Activated CD4-positive, alpha-beta T cell treated with anti-CD3 and anti-CD28 coated beads for 36 hours (primary cell): ENCODE measurements at places on chromosomes 13 and 19. TPM values are rescaled to one million over a fixed set of nuclear protein-coding genes. Genes with fewer than 3 reads are reported as not detected.

DNA sequence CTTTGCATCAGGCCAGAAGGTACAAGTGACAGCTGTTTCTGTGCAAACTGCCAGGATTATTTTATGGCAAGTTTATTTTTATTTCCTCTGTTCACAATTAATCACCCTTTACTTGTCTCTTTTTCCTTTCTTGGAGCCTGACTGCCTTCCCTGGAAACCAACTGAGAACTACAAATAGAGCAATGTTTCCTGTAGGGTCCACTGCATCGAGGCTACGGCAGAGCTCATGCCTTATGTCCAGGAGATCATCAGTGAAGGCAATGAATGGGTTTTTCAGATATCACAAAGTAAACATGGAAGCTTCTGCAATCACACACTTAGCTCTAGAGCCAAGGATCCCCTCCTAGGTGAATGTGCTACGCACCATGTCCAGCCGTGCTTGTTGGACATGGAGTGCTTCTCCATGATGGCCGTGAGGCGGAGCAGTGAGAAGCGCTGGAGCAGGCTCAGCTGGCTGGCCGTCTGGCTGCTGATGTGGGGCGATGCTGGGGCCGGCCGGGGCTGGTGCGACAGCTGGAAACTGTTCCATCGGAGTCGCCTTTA, 110.9 kb downstream of the KL start:
- H3K4me3 ChIP-seq = no peak overlapping the region
- peaks cover 2% of the 10 kb centered on the region for H3K27me3 ChIP-seq
- no peaks in the 10 kb centered on the region for H3K36me3 ChIP-seq
- H3K4me1 ChIP-seq = no peaks in the 10 kb centered on the region
- DNase-seq = no peak

DNA sequence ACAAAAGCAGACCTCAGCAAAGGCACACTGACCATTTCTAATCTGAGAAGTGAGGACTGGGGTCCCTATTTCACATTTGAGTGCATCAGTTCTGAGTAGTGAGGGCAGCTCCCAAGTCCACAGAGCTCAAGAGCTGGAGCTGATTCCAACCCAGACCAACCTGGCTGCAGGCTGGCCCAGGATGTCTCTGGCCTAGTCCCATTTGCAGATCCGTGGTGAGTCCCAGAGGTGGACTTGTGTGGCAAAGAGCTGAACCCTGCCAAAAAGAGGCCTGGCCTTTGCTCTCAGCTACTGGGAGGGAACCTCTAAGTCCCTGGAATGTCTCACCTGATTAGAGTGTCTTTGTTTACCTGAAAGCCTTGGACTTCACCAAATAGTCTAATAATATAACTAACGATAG, 14.6 kb downstream of the SIGLEC7 start:
- no peaks in the 10 kb centered on the region for H3K36me3 ChIP-seq
- H3K27me3 ChIP-seq = peaks cover 2% of the 10 kb centered on the region
- peaks cover 5% of the 10 kb centered on the region for H3K4me1 ChIP-seq
- no peak overlapping the region for H3K4me3 ChIP-seq
- DNase-seq = no peak

SLITRK6 gene
- total RNA-seq = not detected

GRCh38 chr19:10292206-10292788, 2.5 kb downstream of the ICAM5 start:
- no peaks in the 10 kb centered on the region for H3K36me3 ChIP-seq
- peaks cover 70% of the 10 kb centered on the region for H3K27me3 ChIP-seq
- H3K4me1 ChIP-seq = peaks cover 59% of the 10 kb centered on the region
- H3K27ac ChIP-seq = no peak overlapping the region

DNA sequence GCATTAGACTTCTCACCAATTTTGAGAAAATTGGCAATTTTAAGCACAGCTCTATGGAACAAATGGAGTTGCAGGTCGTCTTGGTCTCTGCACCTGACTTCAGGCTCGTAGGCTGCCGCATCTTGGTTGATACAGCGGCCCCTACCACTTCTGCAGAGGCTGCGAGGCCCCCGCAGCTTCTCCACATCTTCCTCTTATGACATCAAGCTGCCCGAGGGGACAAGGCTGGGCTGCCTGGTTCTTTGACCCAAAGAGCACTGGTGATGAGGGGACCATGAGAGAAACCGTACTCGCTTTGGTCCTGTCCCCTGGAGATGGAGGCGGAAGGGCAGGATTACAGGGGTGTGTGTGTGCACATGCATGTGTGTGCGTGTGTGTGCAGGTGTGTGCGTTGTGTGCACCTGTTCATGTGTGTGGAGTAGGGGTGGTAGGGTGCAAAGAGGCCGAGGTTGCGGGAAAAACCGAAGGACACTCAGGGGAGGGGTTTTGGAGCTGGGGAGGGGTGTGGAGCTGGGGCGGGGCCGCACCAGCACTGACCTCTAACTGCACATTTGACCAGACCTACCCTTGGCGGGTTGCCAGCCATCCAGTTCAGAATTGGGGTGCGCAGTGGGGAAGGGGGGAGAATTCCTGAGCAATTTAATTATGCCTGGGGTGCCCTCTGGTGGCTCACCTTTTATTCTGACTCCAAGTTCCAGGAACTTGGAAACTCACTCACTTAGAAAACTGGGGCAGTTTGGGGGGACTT, 65.1 kb upstream of the ARHGEF7 start:
- peaks cover 10% of the 10 kb centered on the region for H3K27me3 ChIP-seq
- H3K36me3 ChIP-seq = no peaks in the 10 kb centered on the region
- H3K4me3 ChIP-seq = no peak overlapping the region

GRCh38 chr13:48494874-48495273, 38.0 kb downstream of the RCBTB2 start:
- peaks cover 1% of the 10 kb centered on the region for H3K36me3 ChIP-seq
- H3K27ac ChIP-seq = no peak overlapping the region
- H3K4me1 ChIP-seq = peaks cover 16% of the 10 kb centered on the region
- H3K4me3 ChIP-seq = no peak overlapping the region
- no peak for DNase-seq
- H3K27me3 ChIP-seq = no peaks in the 10 kb centered on the region

DNA sequence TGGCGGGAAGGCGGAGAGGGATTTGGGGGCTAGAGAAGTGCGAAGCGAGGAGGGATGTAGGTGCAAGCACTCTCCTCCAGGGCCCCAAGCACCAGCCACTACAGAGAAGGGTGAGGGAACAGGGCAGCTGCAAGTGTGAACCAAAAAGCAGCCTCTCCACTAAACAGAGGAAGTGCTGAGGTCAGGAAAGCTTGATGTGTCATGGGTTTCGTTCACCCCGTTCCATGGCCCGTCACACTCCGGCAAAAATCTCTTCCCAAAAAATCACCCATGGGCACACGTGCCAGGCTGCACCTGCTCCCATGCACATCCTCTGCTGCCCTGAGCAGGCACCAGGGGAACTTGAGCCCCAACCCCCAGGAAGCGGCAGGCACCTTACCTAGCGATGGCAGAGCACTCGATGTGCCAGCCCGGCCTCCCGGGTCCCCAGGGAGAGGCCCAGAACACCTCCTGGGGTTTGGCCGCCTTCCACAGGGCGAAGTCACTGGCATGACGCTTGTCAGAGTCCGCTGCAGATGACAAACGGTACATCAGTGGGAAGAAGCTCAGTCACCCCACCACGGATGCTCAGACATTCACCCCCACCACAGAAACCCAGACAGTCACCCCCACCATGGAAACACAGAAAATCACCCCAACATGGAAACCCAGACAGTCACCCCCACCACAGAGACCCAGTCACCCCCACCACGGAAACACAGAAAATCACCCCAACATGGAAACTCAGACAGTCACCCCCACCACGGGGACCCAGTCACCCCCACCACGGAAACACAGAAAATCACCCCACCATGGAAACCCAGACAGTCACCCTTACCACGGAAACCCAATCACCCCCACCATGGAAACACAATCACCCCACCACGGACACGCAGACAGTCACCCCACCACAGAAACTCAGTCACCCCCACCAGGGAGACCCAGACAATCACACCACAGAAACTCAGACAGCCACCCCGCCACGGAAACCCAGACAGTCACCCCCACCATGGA, 29.0 kb downstream of the CARS2 start:
- peak overlapping the region; percentile 72 for H3K27ac ChIP-seq
- peaks cover 69% of the 10 kb centered on the region for H3K36me3 ChIP-seq
- no peaks in the 10 kb centered on the region for H3K27me3 ChIP-seq
- peaks cover 19% of the 10 kb centered on the region for H3K4me1 ChIP-seq
- DNase-seq = peak; percentile 51
- H3K4me3 ChIP-seq = no peak overlapping the region

- H3K4me3 ChIP-seq = peak overlapping the region; percentile 87
- H3K36me3 ChIP-seq = peaks cover 22% of the 10 kb centered on the region
- H3K27me3 ChIP-seq = no peaks in the 10 kb centered on the region
- H3K27ac ChIP-seq = peak overlapping the region; percentile 96
Observed at GRCh38 chr19:15124572-15125231, 17.5 kb downstream of the SYDE1 start.

N4BP2L1 gene
- total RNA-seq = 16.5 TPM

DNA sequence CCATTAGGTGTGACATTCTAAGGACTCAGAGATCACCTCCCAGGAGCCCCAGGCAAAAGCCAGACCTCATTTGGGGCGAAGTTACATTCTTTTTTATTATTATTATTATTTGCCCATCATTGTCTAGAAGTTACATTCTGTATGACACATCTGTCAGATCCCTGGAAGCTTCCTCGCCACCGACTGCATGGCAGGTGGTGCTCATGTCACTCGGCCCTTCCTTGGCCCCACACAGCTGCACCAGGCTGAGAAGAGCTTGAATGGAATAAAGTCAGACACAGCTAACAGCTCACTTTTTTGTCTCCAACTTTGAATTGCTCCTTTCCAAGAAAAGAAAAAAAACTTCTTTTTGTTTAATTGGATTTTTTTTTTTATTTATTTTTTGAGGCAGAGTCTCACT, 41.4 kb upstream of the LDLR start:
- H3K27ac ChIP-seq = no peak overlapping the region
- DNase-seq = no peak
- no peak overlapping the region for H3K4me3 ChIP-seq
- peaks cover 34% of the 10 kb centered on the region for H3K4me1 ChIP-seq

DNA sequence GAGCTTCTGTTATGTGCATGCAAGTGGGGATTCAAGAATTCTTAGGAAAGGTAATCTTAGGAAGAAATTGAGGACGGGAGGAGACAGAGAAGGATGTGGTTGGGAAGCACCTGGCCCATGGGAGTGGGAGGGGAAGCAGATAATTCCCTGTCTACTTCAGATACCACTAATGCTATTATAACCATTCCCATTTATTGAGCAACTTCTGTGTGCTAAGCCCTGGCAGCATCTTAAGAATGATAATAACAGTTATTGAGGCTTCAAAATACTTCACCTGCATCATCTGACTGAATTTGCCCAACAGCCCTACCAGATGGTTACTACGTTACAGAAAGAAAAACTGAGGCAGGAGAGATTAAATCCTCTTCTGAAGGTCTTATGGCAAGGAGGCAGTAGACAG, 1.4 kb downstream of the EPS8L1 start:
- H3K36me3 ChIP-seq = peaks cover 2% of the 10 kb centered on the region
- H3K4me3 ChIP-seq = no peak overlapping the region
- no peak for DNase-seq

- DNase-seq = no peak
- H3K36me3 ChIP-seq = no peaks in the 10 kb centered on the region
- H3K4me3 ChIP-seq = no peak overlapping the region
- H3K27me3 ChIP-seq = peaks cover 6% of the 10 kb centered on the region
Observed at GRCh38 chr13:44748439-44748838, 172.3 kb upstream of the TSC22D1 start.

DNA sequence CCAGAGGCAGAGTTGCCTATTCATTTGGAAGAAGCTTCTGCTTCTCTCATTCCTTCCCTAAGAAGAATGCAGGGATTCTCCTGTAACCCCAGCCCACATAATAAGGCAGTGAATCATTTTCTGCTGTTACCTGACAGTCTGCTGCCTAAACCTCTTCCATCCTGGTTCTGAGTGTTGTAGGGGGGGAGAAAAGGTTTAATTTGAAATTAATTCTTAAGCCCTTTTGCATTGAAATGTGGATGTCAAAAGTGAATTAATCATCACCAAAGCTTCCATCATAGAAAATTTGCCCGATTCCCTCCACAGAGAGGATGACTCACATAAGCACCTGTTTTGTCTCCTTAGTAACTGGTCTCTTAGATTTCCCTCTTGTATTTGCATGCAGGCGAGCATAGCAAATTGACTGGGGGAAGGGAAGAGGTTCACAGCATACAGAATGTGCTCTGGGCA, 146.7 kb upstream of the FNDC3A start:
- peaks cover 13% of the 10 kb centered on the region for H3K36me3 ChIP-seq
- H3K27ac ChIP-seq = no peak overlapping the region
- H3K27me3 ChIP-seq = no peaks in the 10 kb centered on the region
- H3K4me3 ChIP-seq = no peak overlapping the region
- peaks cover 43% of the 10 kb centered on the region for H3K4me1 ChIP-seq

ATP8B3 gene
- 7.9 TPM for total RNA-seq

ADAMTSL5 gene
- total RNA-seq = 2.5 TPM

DNA sequence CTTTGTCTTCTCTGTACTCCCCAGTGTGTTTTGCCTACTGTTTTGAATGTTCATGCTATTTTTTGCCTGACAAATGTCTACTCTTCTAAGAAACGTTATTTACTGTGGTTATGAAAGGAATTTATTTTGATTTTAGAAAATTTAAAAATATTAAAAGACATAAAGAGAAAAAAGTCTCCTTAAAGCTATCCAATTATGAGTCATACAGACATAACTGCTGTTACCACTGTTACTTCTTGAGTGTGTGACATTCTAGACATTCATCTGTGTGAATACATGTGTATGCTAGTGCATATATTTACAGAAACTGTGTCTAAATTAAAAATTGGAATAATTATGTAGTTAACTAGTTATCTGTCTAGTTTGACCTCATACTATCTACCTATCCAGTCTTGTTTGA, 187.6 kb upstream of the SGCG start:
- H3K36me3 ChIP-seq = no peaks in the 10 kb centered on the region
- DNase-seq = no peak
- H3K4me3 ChIP-seq = no peak overlapping the region
- H3K27me3 ChIP-seq = peaks cover 3% of the 10 kb centered on the region

ATCAY gene
- 0.07 TPM for total RNA-seq

GRCh38 chr19:22502766-22503165, 80.6 kb upstream of the ZNF98 start:
- H3K4me1 ChIP-seq = no peaks in the 10 kb centered on the region
- H3K27ac ChIP-seq = no peak overlapping the region
- no peaks in the 10 kb centered on the region for H3K27me3 ChIP-seq
- H3K4me3 ChIP-seq = no peak overlapping the region

DNA sequence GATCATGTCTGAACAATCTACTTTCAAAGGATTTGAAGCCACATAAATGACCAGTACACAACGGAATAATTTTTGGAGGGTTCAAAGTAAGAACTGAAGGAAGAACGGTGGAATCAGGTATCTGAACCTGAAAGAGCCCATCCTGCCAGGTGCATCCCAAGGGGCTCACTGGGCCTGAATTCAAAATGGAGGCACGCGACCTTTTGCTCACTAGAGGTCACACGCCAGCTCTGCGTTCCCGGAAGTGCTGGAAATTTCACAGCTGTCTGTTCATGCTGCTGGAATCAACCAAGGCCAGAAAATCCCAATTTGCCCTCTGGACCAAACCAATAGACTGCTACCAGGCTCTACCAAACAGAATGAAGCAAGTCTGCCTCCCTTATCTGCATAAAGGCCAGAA, 4.2 kb upstream of the RASA3 start:
- H3K27me3 ChIP-seq = no peaks in the 10 kb centered on the region
- DNase-seq = no peak
- H3K4me3 ChIP-seq = no peak overlapping the region
- peaks cover 2% of the 10 kb centered on the region for H3K36me3 ChIP-seq
- peaks cover 11% of the 10 kb centered on the region for H3K4me1 ChIP-seq

- H3K36me3 ChIP-seq = no peaks in the 10 kb centered on the region
- H3K4me1 ChIP-seq = no peaks in the 10 kb centered on the region
- H3K4me3 ChIP-seq = no peak overlapping the region
- H3K27ac ChIP-seq = no peak overlapping the region
- H3K27me3 ChIP-seq = peaks cover 1% of the 10 kb centered on the region
Observed at GRCh38 chr19:48777139-48777538, 21.8 kb downstream of the FGF21 start.

GRCh38 chr13:80214521-80214991, 126.4 kb downstream of the SPRY2 start:
- no peaks in the 10 kb centered on the region for H3K4me1 ChIP-seq
- H3K4me3 ChIP-seq = no peak overlapping the region
- H3K27ac ChIP-seq = no peak overlapping the region
- no peak for DNase-seq

OR10H1 gene
- not detected for total RNA-seq
